Stimulated activated naive CD8-positive, alpha-beta T cell treated with anti-CD3 and anti-CD28 coated beads, Interleukin-15, amount 100 ng/mL, for 72 hours (primary cell): ENCODE measurements at places on chromosomes 16 and 17.

- no peak for DNase-seq
These were observed 37.6 kb downstream of the PGS1 start for GRCh38 chr17:78415821-78416711.

GRCh38 chr16:66516509-66516807 lies 33.5 kb downstream of the TK2 start:
- no peak for DNase-seq

DNA sequence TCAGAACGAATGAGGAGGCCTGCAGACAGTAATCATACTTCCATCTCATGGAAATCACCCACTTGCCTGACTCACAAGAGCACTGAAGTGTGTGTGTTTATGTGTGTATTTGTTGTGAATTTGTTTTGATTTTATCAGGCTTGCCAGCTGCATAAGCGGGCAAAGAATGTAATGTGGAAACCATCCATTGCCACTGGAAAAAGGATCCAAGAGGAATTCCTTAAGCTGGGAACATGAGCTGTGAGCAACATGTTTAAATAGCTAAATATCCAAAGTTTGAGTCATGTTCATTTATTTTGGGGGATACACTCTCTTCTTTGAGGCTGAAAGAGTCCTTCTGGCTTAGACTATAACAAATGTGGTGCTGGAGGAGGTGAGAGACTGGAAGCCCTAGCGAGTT lies 198.4 kb upstream of the TBX2 start:
- no peak for DNase-seq

DNA sequence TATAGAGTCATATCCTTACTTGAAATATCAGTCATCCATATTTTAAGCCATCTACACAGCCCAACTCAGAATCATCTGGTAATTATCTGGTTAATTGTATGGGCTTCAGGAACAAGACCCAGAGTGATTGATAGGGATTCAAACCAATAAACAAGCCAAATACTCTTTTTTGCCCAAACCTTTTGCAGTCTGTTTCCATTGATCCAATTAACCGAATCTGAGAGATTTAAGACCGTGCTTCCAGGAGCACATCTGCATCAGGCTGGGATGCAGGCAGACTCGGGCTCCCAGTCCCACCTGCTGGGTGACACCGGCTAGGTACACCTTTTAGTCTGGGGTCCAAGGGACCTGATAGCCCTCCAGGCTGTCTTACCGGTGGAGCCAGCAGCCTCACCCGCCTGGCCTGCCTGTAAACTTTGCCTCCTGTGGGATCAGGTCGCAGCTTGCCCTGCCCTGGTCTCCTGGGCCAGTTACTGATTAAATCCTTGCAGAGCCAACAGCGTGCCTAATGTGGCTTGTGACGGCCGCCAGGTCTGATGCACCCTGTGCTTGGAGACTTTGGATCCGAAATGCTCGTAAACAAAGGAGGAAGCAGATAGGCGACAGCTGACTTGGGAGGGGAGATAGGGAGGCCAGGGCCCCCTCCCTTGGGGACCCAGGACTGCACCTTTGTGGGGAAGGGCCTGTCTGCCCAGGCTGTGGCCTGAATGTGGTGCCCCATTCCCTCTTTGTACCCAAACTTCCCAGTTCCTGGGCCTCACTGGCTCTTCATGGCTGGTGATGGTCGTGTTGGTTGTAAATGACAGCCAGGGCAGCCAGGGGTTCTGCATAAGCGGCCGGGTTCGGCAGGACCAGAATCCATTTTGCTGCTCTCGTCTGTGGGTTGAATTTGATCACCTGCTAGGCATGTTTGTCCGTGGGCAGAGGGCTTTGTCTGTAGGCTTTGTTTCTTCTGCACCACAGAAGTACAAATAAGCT lies 3.8 kb downstream of the CMIP start:
- no peak for DNase-seq

GRCh38 chr17:58614859-58615459 lies 76.9 kb downstream of the TEX14 start:
- DNase-seq: no peak

GRCh38 chr16:88610909-88611812 lies 27.2 kb upstream of the IL17C start:
- DNase-seq: no peak

DNA sequence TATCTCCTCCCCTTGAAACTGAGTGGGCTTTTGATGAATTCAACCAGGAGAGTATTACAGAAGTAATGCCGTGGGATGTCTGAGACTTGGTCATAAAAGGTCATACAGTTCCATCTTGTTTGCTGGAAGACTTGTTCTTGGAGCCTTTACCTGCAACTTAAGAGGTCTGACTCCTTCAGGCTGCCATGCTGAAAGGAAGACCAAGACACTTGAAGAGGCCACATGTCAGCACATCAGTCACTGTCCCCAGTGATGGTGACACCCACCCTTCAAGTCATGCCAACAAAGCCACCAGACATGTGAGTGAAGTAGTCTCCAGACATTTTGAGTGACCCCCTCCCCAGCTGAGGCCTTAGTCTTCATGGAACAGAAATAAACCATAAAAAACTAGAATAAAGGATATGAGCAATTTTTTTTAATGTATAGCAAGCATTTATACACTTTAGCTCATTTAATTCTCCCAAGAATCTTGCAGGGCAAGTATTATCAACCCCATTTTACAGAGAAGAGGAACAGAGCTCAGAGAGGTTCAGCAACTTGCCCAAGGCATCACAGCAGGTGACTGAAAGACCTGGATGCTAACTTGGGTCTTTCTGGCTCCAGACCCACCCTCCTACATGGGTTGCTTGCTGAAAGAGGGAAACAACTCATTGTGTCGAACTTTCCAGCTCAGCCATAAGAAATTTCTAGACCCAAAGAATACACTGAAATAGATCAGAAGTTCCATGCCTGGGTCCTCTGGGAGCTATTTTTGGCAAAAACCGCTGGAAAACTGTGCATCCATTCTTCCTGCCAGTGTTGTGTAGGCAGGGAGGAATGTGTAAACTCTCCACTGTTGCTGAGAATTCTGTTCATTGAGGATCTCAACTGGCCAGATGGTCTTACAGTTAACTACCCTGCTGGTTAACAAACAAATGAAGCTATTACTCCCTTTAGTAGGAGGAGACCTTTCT lies 38.1 kb downstream of the SOCS1 start:
- no peak for DNase-seq
